ENCODE measurements at places on chromosomes 5 and 9.

DNA sequence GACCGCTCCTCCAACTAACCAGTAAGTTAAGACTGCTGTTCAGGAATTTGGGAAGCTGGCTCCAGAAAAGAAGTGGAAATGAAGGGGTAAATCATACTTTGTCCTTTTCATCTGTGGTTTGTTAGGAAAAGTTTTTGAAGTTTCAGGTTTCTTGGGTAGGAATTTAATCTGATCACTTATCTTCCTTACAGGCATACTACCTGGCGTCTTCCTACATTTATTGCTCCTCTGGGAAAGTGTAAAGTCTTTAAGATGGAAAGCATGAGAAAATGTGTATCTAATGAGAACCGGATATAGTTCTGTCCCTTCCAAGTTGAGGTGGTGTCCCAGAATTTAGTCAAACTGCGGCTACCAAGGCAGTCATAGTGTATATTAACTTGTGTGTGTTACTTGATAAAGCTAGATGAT lies 1.3 kb downstream of the RASA1 start:
- no peak for DNase-seq

GRCh38 chr5:169417676-169418075 lies 116.7 kb upstream of the SLIT3 start:
- DNase-seq: no peak

- no peak for DNase-seq
Measured at GRCh38 chr5:59517926-59518585, 375.5 kb downstream of the PDE4D start.

GRCh38 chr5:95068289-95068910 lies 216.5 kb downstream of the MCTP1 start:
- DNase-seq: no peak

GRCh38 chr9:36207546-36208012 lies 16.9 kb downstream of the CLTA start:
- no peak for DNase-seq

DNA sequence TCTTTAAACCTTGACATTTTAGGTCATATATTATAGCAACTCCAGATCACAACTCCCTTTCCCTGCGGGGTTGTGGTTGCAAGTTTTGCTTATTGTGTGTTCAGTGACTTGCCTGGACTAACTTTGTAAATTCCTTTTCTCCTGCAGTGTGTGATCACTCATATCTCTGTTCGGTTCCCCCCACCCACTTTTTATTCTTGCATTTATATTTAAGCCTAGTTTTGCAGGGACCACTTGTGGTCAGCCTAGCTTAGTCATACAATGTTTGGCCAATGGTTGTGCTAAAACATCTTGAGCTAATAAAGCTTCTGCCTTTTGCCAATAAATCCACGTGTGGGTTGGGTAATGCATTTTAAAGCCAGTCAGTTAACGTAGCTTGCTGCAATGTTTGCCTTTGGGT lies 146.5 kb upstream of the IRX4 start:
- DNase-seq: no peak

- no peak for DNase-seq
Measured at GRCh38 chr5:98309785-98310598, 463.5 kb upstream of the RGMB start.

GRCh38 chr9:974031-974995 lies 2.1 kb upstream of the DMRT3 start:
- DNase-seq: no peak

- no peak for DNase-seq
Measured at GRCh38 chr9:126614088-126614454, 343 bp downstream of the LMX1B start.

GRCh38 chr5:96516631-96517071 lies 83.6 kb upstream of the PCSK1 start:
- no peak for DNase-seq

DNA sequence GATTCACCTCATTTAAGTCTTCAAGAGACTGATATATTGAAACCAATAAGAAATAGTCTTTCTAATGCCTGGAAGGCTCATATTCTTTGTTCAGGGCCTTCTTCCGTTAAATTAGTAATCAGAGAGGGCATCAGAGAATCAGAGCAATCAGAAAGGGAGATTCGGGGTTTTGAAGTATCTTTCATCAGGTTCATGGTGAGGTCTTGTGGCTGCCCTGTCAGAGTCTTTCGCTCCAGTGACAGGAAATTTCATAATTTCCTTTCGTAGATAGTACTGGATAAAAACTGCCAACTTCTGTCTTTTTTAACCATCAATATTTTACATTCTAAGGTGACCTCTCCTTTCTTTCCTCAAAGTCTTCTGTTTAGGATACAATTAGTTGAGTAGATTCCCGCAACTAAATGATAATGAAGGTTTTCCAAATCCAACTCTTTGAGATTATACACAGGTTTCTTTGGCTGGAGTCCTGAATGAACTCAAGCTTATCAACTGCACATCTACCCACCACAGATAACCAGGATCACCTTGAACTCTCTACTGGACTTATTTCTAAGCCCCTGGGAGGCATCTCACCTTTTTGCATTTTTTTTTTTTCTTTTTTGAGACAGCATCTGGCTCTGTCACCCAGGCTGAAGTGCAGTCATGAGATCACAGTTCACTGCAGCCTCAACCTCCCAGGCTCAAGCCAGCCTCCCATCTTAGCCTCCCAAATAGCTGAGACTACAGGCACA lies 5.5 kb downstream of the IL31RA start:
- DNase-seq: no peak

DNA sequence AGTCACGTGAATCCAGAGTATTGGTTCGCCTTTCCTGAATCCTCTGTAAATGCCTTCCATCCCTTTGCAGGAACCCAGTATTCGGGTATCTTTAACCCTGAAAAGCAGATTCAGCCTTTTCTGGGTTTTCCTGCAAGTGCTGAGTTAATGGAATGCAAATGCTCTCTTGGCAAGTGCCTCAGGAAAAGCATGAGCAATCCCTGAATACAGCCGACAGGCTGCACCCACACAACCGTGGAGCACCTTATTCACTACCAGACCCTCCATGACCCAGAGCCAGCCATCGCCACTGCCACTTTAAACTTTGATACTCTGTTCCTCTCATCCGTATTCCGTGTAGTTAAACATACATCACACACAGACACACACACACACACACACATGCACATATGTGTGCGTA lies 54.4 kb downstream of the ZNF622 start:
- no peak for DNase-seq

- no peak for DNase-seq
Measured at GRCh38 chr5:87094833-87095232, 172.8 kb upstream of the RASA1 start.

GRCh38 chr5:120852222-120852860 lies 388.2 kb downstream of the PRR16 start:
- DNase-seq: no peak

- DNase-seq: no peak
Measured at GRCh38 chr9:77283991-77284390, 106.7 kb downstream of the VPS13A start.

DNA sequence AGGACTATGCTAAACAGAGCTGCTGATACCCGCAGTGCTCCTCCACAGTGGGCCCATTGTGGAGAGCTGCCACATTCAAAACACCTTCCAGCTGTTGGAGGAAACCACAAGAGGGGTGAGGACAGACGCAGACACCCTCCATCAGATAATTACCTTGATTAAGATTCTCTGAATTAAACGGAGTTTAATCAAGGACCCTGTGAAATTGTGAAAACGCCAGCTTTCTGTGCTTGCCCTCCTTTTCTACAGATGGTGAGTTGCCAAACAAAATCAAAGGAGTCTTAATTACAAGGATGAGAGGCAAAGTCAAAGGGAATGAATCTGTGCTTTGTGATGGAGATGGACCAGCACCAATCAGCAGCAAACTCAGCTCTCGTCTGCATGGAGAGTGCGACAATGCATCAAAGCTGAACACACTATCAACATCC lies 596.1 kb downstream of the ELAVL2 start:
- DNase-seq: no peak

- no peak for DNase-seq
Measured at GRCh38 chr9:68797116-68797515, 92.1 kb downstream of the PIP5K1B start.

DNA sequence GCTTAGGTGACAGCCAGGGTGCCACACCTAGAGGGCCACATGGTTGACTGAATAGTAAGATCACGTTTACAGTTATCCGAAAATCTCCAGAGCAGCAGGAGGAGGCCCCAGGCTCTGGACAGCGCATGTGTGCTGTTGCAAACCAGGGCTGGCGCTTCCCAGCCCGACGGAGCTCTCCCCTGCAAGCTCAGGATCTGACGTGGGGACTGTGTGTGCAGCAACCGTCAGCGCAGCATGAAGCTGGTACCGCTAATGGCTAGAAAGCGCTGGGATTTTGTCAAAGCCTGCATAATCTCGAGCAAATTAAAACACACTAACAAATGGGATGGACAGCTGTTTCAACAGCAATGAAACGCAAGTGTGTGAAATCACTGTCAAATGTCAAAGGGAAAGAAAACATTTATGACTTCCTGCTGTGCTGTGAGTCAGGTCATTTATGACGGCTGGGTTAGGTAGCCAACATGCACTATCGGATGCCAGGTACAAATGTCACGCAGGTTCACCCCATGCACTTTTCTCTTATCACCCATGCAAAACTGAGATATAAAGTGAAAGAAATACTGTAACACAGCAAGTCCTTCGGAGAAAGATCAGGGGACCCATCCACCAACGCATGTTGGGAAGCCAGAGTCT lies 7.5 kb downstream of the SURF4 start:
- DNase-seq: no peak

- no peak for DNase-seq
Measured at GRCh38 chr5:88854769-88855168, 28.2 kb downstream of the MEF2C start.

GRCh38 chr5:96459313-96460121 lies 26.5 kb upstream of the PCSK1 start:
- no peak for DNase-seq

DNA sequence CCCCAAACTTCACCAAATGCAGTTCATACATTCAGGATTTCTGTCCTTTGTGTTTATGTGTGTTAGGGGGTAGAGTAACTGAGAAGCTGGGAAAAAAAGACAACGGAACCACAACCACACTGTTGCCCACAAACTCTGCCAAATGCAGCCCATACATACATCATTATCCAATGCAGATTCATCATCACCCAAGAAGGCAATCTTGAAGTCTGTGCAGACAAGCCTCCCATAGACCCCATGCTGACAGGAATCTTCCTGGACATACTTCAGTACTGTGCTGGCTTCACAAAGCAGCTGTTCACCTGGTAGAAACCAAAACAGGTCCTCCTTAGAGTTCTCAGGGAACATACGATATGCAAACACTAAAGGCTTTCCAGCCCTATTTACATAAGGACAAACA lies 38.9 kb downstream of the MTMR12 start:
- no peak for DNase-seq

DNA sequence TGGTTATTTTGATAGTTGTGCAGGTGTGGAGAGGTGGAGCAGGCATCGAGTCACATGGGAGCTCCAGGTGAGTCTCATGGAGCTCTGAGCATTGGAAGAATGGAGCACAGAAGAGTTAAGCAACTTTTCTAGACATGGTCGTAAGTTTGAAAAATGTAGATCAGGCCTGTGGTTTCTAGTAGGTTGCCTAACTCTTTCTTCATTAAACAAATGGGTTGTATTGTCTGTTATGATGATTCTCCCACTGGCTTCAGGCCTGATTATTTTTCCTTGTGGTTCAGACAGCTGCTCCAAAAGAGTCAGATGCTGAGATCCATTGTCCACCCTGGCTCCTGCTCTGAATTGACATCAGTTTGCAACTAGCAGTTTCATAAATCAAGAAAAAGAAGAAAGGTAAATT lies 80.3 kb upstream of the RPS23 start:
- no peak for DNase-seq

DNA sequence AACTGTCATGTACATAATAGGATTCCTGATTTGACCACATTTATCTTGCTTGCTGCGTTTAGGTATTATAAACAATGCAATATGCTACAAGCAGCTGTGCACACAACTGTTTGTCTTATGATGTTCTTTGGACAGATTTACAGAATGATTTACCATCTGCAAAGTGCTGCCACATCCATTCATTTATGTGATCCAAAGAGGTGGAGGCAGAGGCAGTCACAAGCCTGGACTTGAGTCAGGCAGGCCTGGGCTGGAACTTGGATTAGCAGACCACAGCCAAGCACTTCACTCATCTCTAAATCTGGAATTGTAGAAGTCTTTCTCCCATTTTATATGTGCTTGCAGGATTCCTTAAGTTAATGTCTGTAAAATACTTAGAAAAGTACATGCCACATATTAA lies 149.0 kb downstream of the INSYN2B start:
- DNase-seq: no peak

DNA sequence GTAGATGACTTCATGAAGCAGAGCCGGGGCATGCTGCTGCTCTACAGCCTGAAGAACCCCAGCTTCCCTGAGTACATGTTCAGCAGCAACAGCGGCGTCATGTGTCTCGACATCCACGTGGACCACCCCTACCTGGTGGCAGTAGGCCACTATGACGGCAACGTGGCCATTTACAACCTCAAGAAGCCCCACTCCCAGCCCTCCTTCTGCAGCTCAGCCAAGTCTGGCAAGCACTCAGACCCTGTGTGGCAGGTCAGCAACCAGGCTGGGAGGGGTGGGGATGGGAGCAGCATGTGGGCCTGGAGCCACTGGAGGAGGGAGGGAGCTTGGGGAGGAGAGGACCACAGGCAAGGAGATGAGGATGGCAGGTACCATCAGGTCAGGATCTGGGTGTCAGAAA lies 16.2 kb downstream of the ENHO start:
- no peak for DNase-seq

GRCh38 chr5:95304711-95305110 lies 19.8 kb upstream of the MCTP1 start:
- DNase-seq: no peak

DNA sequence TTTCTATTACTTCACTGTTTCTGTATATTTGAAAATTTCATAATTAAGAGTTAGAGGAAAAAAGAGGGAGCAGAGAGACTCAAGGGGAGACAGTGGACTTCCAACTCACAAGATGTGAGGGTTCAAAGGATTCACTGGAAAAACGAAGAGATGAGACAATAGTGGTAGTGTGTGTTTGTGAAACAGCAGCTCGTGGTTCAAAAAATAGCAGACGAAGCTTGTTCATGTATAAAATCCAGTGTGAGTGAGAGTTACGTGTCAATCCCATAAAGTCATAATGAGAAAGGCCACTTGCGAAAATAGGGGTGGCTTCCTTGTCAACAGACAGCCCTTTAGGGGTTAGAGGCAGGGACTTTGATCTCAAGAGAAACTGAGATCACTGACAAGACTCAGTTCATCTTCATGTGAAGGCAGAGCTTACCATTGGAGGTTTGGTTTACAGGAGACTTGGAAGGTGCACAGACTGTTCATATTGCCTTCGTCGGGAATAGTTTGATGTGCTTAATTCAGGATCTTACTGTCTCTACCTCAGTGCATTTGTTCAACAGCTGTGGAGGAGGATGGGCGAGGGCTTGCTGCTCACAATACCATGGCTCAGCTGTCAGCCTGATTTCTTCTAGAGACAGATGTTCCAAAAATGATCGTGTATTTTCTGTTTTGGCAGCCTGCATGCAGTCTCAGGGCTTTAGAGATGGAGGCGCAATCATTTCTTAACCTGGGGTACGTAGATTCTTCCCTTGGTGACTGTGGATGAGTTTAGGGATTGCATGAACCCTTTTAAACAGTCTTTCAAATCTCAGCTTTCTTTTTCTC lies 105.7 kb upstream of the KLF9 start:
- no peak for DNase-seq

All from stimulated activated CD8-positive, alpha-beta memory T cell treated with anti-CD3 and anti-CD28 coated beads, Interleukin-2, amount 100 ng/mL, for 1 hour (primary cell).